ELF-1 (cell line): ENCODE measurements at places on chromosomes 3 and 15.

GRCh38 chr3:158631981-158632380 is 12.3 kb upstream of the GFM1 start:
- DNase-seq: no peak

DNA sequence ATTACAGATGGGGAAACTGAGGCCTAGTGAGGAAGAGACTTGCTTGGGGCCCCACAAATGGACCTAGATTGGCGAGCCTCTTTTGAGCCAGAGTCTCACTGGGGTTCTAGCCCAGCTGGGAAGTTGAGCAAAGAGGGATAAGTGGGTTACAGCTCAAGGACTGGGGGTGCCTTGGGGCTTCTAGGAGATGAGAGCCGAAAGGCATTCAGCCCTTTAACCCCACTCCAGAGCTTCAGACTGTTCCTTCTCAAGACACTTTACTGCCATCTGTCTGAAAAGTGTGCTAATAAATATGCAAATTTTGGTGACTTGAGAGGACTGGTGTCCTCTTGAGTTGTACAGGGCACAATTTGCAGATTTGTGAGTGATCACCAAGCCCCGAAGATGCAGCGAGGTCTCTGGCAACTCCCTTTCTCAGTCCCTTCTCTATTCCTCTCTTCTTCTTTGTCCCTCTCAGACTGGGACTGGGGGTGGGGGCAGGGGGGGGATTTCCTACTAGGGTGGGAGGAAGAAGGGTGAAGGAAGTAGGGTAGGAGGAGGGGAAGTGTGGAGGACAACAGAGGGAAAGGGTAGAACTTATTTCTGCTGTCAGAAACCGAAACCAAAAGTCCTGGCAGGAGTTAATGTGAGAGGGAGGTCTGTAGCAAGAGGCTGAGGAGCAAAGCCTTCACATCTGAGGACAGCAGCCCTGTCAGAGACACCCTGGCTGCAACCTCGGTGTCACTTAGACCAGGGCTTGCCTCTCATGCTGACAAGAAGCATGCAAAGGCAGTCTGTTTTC is 16.2 kb upstream of the ANKDD1A start:
- no peak for DNase-seq

DNA sequence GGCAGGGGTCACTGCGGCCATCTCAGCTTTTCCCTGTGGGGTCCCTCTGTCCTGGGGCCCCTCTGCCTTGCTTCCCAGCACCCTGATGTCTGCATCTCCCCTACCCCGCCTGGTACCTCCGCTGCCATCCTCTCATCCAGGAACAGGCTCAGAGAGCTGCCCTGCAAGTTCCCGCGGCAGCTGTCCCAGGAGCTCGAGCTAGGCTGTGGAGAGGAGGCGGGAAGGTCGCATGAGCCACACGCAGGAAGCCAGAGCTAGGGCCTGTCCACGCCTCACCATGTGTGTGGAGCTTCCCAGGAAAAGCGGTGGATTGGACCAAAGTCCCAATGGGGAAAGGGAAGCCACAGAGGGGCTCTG is 12.5 kb downstream of the PLA2G4B start:
- DNase-seq: no peak

GRCh38 chr3:36258421-36258820 is 121.9 kb upstream of the STAC start:
- no peak for DNase-seq

DNA sequence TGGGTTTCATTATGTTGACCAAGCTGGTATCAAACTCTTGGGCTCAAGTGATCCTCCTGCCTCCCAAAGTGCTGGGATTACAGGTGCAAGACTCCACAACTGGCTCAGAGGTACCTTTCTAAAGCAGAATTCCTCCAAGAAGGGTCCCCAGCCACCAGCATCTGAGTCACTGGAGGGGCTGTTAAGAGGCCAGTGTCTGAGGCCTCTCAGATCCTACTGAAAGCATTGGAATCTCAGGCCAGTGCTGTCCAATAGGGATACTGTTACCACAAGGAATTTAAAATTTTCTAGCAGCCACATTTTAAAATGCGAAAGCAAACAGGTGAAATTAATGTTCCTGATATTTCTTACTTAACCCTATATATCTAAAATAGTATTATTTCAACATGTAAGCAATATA is 1.3 kb downstream of the CAV3 start:
- DNase-seq: no peak

DNA sequence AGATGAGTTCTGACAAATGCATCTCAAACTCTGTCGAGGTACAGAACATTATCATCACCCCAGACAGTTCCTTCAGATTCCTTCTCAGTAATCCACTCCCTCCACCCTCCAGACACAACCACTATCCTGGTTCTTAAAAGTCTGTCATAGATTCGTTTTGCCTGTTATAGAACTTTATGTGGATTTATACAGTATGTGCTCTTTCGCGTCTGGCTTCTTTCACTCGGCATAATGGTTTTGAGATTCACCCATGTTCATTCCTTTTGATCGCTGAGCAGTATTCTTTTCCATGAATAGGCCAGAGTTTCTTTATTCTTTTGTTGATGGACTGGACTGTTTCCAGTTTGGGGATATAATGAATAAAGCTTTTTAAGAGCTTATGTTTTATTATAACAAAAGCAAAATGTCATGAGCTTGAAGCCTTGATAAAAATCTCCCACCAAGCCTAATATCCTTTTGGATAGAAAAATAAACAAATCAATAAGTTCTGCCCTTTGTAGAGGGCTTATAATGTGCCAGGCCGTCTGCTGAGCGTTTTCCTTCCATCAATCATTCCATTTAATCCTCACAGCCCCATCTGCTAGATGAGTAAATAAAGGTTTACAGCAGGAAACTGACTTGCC is 21.3 kb upstream of the RFTN1 start:
- no peak for DNase-seq

- no peak for DNase-seq
Measured at GRCh38 chr3:182671942-182672341, 121.4 kb upstream of the ATP11B start.

DNA sequence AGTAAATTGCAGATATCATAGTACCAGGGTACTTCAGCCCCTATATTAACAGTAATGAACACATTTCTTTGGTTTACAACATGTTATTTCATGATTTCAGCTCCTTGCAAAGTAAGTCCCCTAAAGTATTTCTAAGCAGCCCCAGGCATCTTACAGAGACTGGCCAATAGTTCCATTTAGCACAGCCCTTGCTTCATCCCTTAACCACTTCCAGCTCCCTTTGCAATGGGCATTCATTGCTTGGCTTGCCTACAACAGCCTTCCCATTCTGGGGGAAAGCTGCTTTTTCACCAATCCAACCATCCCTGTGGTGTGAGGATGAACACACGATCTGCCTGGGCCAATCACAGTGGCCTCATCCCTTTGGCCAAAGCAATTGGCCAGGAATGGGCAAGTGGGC is 67.2 kb upstream of the XCR1 start:
- no peak for DNase-seq

DNA sequence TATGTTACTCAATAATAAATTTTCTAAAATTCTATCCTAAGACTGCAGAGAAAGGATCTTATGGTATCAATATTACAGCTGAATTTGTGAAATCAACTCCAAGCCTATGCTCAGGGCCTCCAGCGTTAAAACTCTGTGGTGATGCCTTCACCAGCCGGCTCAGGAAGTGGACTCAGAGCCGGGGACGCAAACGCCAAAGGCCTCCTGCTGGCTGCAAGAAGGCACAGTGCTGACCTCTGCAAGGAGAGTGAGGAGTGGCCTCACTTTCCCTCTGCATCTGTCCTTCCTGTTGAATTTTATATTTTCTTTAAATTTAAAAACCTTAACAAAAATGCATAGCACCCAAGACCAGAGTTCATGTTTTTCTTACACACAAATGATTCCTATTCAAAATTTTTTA is 48.5 kb downstream of the HERC2 start:
- peak; percentile 8 for DNase-seq

DNA sequence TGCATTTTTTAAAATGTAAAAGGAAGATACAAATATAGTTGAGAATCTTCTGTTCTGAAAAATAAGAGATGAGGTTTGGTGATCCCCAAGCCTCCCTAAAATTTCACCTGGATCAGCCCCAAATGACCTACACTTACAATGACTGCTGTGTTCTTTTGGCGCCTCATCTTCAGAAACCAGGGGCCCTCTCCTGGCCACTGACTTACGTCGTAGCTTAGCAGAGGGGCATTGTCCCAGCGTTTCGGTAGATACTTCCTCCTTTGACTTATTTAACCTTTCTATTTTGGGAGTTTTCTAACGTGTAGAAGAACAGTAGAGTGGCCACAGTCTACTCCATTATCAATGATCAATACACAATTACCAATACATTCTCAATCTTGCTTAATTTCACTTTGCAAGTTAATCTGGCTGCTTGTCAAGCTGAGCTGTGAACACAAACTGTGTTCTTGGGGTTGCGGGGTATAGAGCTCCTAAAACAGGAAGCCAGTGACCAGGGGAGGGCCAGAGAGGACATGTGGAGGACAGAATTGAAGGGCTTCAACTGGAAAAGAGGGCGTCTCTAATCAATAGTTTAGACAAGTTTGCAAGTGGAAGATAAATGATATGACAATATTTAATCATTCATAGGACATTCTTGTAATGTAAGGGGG is 419.5 kb downstream of the LPP start:
- DNase-seq: no peak

- no peak for DNase-seq
Measured at GRCh38 chr15:69530991-69531664, 78.5 kb downstream of the RPLP1 start.

DNA sequence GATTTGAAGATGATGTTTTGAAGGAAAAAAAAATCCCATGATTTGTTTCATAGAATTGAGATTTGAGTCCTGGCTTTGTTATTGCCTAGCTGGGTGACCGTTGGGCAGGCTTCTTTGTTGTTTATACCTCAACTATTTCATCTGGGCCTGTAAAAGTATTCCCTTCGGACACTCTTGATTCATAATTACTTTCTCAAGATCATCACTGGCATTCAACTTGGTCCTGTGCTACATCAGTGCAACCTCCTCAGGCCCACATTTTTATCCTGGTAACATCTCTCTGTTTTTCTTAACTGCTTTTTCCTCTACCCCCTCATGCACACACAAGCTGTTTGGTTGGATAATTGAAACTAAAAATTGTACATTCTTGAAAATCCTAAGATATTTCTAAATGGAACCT is 67.5 kb upstream of the P3H2 start:
- DNase-seq: no peak

DNA sequence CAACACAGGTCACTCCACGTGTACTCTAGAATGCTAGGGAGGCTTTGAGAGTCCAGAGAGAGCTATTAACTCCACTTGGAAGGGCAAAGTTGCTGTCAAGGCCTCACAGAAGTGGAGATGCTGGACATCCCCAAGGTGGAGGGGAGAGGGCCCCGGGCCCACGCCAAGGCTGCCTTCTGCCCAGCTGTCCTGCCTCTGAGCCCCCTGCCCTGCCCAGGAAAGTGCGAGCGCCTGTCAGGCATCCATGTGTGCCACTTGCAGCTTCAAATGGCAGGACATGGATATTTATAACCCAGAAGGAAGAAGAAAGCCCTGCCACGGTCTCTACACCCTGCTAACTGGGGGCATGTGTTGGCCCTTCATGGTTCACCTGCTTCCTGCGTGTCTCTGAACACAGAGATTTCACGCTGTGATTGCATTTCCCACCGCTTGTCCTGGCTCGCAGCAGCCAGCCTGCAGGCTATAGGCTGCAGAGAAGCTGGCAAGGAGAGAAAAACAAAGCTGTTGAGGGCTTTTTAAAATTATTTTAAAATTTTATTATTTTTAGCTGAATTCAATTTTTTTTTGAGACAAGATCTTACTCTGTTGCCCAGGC is 17.0 kb downstream of the ANKDD1A start:
- no peak for DNase-seq

DNA sequence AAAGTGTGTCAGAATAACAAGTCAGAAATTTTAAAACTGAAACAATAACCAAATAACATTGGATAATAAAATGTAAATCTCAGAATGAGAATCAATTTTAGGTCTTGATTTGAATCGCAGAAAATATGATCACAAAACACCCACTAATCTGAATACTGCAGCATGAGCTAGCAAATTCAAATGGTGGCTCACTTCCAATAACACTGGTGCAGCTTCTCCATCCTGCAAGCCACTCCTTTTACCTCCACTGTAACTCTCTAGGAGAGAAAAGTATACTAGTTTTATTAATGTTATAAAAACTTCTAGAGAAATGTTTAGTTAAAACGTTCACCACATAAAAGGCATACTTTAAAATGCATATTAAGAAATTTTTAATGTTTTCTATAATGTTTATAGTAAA is 30.4 kb downstream of the UBE3A start:
- DNase-seq: no peak

DNA sequence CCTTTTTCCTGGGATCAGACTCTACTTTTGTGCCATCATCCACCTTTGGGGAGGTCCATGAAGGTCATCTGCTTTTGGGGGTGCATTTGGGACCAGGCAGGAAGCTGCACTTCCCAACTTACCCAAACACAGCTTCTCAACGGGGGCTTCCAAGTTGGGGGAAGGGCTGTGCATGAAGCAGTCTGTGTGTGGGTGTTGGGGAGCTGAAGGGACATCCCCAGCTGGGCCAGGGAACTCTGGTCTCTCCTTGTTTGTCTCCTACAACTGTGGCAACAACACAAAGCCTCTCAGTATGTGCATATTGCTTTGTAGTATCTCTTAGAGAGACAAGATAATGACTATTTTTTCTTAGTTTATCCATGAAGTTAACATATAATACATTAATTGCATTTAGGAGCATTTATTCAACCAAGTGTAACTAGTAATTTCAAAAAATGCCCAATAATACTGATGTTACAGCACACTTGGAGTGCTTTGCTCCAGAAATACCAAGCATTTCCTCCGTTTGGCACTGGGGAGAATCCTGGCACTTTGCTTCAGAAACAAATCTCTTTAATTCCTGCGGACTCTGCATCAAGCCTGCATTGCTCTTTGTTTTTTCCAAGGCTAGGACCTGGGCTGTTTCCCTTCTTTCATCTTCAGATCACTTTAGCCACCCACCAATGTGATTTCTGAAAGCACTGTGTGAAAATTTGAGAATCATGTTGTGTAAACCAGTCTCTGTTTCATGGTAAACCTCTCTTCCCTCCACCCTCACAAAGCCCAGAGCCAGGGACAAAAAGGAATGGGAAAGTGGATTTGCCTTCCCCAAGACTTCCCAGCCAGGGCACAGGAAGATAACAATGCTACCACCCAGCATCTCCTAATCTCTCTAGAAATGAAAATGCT is 126.2 kb upstream of the PFN2 start:
- no peak for DNase-seq

DNA sequence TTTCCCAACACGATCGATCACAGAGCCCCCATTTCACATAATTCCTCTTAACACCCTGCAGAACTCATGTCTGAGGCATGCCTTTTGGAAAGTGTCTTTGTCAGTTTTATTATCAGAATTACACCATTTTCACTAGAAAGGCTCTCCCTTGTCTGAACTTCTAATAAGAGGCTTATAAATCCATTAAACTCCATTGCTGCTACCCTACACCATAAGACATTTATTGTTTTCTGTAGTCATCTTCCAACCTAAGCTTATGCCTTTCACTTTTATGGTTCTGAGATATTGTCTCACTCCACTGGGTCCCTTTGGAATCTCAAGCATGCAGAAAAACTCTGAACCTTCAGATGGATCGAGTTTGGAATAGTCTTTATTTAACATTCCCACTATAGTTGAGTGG is 50.2 kb upstream of the TPM1 start:
- no peak for DNase-seq
